ENCODE measurements at places on chromosomes 2 and 18.

- no peak for DNase-seq
Measured at GRCh38 chr2:29061176-29061575, 13.1 kb downstream of the PCARE start.

- no peak for DNase-seq
Measured at GRCh38 chr18:61820882-61821281, 71.9 kb downstream of the RNF152 start.

GRCh38 chr2:226211439-226211838, 588.2 kb downstream of the IRS1 start:
- DNase-seq: no peak

- no peak for DNase-seq
Measured at GRCh38 chr2:99420751-99421299, 69.0 kb downstream of the REV1 start.

- DNase-seq: no peak
Measured at GRCh38 chr2:226898897-226899296, 63.0 kb downstream of the RHBDD1 start.

GRCh38 chr2:218432676-218433365, 13.9 kb downstream of the VIL1 start:
- DNase-seq: no peak

DNA sequence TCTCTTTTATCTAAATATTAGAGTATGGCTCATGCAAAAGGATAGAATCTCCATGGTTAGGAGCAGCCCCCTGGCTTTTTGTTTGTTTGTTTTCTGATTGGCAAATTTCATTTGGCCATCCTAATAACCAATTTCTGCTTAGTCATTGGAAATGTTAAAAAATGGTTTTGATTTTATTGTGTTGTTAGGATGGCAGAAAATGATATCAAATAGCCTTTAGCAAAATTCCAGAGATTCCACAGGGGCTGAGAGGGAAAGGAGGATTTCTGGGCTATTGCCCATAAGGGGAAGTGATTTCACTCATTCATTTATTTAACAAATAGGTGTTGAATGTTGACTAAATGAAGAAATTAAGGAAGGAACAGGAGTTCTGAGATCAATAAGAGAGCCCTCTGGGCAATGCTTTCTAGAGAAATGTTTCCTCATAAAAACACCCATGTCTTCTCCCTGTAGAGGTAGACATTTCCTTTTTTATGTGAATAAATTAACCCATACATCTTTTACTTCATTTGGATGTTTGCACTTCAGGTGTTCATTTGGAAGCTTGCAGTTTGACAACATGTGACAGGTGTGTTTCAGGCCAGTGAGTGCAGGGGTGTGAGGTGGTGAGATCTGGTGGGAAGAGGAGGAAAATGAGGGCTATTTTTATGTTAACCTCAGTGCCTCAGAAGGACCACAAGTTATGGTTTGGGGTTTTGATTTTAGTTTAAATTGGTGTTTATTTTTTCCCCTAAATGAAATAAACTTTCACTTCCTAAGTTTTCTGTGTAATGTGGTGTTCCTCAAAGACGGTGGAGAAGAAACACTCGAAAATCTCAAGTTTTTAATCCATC, 61.7 kb upstream of the EPC2 start:
- no peak for DNase-seq

- DNase-seq: no peak
Measured at GRCh38 chr2:121173112-121173511, 111.9 kb downstream of the TFCP2L1 start.

- DNase-seq: no peak
Measured at GRCh38 chr2:99822474-99823207, 319.7 kb downstream of the AFF3 start.

GRCh38 chr2:197134206-197134605, 176.4 kb downstream of the ANKRD44 start:
- no peak for DNase-seq

GRCh38 chr2:109130723-109130995, 1.7 kb downstream of the SH3RF3 start:
- DNase-seq: no peak

- no peak for DNase-seq
Measured at GRCh38 chr2:23901966-23902846, 24.7 kb downstream of the ATAD2B start.

GRCh38 chr18:14908541-14908940, 160.6 kb downstream of the ANKRD30B start:
- no peak for DNase-seq

- no peak for DNase-seq
Measured at GRCh38 chr18:3910512-3910911, 460.5 kb downstream of the TGIF1 start.

GRCh38 chr2:238501311-238501710, 74.6 kb downstream of the ASB1 start:
- DNase-seq: no peak

GRCh38 chr2:127219171-127220070, 678 bp downstream of the CYP27C1 start:
- no peak for DNase-seq

DNA sequence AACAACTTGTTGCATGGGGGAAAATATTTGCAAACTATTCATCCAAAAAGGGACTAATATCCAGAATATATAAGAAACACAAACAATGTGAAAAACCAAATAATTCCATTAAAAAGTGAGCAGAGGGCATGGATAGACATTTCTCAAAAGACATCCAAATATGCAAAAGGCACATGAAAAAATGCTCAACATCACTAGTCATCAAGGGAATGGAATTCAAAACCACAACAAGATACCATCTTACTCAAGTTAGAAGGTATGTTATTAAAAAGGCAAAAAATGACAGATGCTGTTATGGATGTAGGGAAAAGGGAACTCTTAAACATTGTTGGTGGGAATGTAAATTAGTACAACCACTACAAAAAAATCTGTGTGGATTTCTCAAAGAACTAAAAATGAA, 396.5 kb downstream of the CCDC85A start:
- DNase-seq: no peak

DNA sequence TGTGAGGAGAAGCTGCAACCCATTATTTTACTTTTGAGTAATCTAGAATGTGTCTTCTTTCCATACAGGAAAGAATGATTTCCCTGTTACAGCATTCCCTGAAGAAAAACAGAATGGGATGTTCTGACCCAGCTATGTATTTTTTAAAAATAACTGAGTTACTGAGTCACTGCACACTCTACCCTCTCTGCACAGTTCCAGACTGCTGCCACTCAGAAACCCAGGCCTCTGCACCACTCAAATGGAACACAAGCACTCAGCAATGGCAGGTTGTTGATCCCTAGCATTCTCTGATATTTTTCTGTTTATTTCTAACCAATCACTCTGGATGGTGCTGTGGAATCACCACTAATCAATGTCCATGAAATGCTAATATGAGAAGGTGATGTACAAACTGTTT, 1300.0 kb upstream of the FAM98A start:
- no peak for DNase-seq

DNA sequence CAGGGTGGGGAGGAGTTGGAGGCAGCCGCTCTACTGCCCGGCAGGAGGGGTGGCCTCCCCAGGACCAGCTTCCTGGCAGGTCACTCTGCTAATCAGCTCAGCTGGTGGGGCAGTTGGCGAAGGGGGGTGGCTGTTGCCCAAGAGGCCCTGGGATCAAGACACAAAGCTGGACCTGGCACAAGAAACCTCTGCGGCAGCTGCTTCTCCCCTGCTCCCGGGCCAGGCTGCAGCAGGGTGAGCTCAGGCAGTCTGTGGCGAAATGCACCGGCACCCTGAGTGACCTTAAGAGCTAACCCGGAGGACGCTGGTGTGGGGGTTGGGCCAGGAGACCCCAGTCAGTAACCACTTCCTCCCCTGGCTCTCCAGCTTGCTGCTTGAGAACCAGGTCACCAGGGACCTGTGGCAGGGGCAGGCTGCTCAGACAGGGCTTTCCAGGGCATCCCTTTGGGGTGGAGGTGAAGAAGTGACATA, 31.1 kb downstream of the TOGARAM2 start:
- peak; percentile 28 for DNase-seq

- DNase-seq: no peak
Measured at GRCh38 chr2:31191931-31192330, 25.4 kb downstream of the CAPN14 start.

DNA sequence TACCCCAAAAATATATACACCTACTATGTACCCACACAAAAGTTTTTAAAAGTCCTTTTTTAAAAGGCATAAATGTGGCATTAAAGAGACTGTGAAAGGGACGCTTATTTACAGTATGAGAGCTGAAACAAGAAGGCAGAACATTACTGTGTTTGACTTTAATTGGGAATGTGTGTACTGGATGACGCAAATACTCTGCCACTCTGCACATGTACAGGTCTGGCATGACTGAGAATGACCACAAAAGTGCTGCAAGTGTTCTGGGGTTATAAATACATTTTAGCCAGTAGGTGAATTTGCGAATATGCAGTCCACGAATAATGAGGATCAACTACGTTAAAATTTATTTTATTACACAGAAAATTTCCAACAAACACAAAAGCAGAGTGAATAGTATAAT, 11.4 kb downstream of the DARS1 start:
- no peak for DNase-seq

DNA sequence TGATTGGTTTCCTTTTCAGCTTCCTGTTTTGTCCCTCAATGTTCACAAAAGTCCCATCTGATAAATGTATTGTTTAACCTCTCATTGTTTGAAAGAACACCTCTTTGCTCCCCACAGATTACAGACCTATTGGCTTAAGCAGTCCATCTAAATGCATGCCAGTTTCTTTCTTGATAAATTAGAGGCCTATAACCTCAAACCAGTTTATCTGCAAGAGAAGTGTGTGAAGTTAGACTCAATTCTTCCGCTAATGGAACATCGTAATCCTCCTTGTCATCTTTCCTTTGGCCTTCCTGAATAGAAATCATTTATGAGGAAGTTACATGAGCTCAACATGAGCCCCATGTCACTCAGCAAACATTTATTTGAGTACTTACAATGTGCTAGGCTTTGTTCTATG, 74.0 kb downstream of the FRZB start:
- DNase-seq: no peak

- no peak for DNase-seq
Measured at GRCh38 chr2:11533278-11534070, at the start of gene GREB1. GREB1 (plus strand) TSS chr2:11534045; CDS start chr2:11556615, 22,570 bp downstream.

DNA sequence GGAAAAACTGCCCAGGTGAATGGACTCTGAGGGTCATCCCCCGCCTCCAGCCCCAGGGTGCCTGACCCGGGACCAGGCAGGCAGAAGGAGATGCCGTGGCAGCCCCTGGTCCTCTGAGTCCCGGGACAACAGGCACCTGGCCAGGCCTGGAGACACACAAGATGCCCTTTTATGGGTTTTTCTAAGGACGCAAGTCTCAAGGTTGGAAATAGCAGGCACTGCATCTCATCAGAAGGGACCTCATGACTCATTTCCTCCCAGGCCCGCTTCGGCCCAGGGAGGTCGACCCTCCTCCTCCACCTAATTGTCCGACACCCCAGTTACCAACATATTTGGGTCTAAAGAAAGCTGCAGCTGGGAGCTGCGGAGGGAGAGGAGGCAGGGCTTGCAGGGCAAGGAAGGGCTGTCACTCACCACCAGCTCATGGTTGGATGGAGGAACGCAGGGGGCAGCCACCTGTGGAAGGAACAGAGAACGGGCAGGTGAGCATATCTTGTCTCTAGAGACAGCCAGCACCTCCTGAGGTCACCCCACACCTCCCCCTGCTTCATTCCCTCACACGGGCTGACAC, 82.9 kb downstream of the TNS1 start:
- no peak for DNase-seq

- no peak for DNase-seq
Measured at GRCh38 chr2:100584816-100585215, 22.0 kb downstream of the PDCL3 start.
